HEK293T (cell line): ENCODE measurements at places on chromosomes 4 and X.

DNA sequence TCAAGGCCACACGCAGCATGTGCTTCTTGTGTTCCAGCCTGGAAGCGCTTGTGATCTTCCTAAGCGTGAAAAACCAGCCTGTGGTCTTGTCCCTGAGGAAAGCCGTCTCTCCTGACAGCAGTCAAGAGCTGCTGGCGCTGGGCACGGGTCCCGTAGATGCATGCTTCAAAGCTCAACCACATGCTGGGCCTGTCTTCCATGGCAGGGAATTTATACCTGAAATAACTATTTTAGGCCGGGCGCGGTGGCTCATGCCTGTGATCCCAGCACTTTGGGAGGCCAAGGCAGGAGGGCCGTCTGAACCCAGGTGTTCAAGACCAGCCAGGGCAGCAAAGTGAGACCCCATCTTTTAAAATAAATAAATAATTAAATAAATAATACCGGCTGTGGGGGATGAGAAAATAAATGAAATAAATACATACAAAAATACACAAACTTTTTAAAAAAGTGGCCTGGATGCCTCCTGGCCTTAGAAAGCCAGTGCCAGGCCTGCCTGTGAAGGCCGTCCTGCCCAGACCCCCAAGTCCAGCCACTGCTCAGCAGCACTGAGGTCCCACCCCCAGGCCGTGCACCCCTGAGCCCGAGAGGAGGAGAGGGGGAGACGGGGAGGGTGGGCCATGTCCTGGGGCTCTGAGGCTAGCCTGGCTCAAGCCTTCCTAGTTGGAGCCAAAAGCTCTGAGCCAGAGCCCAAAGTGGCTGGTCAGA lies 10.4 kb downstream of the LRPAP1 start:
- DNase-seq: no peak

DNA sequence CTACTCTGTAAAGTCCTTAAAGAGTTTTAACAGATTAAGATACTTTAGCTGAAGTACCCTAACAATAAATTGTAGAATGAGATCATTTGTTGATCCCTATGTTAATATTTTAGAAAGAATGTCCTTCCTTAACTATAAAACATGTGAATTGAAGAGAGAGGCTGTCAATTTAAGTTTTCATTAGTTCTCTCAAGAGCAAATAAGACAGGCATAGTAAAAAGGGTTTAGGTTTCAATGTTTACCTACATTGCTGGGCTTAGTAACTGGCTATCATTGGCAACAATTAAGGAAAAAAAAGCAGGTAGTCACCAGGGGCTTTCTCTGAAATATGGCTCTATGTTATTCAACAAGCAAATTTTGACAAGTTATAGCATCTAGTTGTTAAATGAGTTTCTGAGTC lies 91.5 kb downstream of the ATRX start:
- DNase-seq: no peak

GRCh38 chr4:17366496-17366895 lies 145.4 kb downstream of the QDPR start:
- DNase-seq: no peak

DNA sequence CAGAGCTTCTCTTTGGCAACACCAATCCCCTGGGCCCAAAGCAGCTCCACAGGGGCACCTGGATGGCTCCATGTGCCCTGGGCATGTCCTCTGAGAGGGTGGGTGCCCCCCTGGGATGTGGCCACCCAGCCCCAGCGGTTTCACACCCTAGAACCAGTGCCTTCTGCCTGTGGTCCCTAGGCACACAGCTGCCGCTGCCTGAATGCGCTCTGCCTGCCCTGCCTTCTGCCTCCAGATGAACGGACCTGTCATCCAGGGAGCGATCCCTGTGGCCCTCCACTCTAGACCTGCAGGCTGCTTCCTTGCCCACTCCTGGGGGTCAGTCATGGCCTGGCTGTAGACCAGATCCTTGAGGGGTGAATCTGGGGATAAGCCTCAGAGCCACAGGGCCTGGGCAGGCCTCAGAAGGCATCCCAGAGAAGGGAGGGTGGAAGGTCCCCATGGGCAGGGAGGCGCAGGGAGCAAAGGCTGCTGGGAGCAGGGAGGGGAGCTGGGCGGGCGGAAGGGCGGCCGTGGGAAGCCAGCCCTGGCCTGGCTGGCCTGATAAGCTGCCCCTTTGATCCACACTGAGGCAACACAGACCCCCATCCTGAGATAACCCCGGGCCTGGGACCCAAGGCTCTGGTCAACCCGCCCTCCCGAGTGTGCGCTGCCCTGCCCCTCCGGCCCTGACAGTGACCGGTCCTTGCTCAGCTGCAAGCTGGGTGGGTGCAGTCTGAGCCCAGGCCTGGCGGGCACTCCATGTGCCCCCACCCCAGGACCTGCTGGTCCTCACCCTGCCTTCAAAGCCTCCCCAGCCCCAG lies 8.1 kb upstream of the FGFR3 start:
- no peak for DNase-seq

DNA sequence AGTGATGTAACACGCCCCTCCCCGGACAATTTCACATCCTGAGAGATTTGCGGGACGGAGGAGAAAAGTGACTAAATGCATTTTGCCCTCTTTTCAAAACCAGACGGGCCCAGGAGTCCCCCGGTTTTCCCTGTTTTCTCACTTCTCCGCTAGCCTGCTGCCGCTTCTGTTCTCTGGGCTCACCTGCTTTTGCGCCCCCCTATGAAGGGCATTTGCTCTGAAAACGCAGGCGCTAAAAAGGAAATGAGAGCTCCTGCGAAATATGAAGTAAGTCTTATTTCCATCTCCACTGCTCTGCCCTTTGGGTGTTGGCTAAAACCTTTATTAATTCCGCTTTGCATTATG lies 613 bp upstream of the TMEM47 start:
- no peak for DNase-seq
